HFFc6 (cell line): ENCODE measurements at places on chromosomes 4 and X.

DNA sequence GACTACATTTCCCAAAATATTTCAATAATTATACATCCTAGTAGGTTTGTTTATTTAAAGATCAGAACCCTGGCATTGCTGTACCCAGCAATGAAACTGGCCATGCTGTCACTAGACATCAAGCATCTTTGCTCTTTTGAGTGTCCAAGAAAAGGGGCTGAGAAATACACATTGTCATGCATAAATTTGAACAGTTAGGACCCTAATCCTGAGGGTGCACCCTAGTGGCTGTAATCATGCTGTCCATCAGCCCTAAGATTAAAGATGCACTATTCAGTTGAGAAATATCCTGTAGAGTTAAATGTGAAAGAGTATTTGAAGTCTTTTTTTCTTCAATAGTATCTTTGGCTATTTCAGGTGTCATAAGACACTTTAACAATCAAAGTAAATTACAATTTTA, 108.8 kb downstream of the NFKB1 start:
- H3K36me3 ChIP-seq = peaks cover 39% of the 10 kb centered on the region
- H3K4me1 ChIP-seq = peaks cover 18% of the 10 kb centered on the region
- no peak for DNase-seq
- H3K27ac ChIP-seq = no peak overlapping the region
- no peaks in the 10 kb centered on the region for H3K27me3 ChIP-seq

GRCh38 chr4:65195666-65196065, 474.6 kb downstream of the EPHA5 start:
- no peak for DNase-seq
- H3K4me3 ChIP-seq = no peak overlapping the region
- H3K4me1 ChIP-seq = no peaks in the 10 kb centered on the region
- H3K27ac ChIP-seq = no peak overlapping the region
- peaks cover 5% of the 10 kb centered on the region; the same call in 1 of the 2 replicates for H3K36me3 ChIP-seq

DNA sequence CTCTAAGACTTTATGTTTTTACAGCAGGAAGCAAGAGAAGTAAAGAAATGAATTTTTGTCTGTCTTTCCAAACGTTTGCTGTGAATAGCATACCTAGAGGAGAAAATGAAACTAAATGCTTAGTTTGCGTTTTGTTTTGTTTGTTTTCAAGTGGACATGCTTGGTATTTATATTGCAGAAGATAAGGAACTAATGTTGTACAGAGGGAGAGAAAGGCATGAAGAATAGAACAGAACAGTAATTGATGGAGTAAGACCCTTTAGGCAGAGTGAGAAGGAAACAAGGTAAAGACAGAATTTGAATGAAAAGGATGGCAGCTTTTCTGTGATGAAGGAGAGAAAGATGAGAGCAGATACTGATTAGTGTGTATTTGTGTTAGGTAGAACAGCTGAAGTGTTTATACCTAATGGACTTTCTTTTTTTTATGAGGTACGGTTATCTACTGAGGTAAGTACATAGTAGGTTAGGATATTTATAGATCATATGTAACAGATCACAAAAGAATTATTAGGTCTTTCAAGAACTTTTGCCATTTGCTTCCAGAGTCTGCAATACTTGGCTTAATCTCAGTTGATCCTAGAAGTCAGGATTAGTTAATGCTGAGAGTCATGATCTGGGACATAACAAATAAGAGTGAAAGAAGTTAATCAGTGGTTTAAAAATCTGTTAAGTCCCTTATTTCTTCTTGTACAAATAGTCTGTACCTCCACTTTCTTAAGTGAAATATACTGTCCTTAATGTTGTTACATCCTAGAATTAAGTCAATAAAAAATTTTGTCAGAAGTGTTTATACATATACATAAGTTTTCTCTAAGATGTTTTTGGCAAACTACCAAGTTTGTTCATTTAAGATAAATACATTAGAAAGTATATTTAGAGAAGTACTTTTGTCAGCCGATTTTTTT, 36.8 kb downstream of the FABP2 start:
- peak overlapping the region; percentile 86 for H3K4me3 ChIP-seq
- H3K36me3 ChIP-seq = peaks cover 17% of the 10 kb centered on the region; the same call in 1 of the 2 replicates
- H3K27ac ChIP-seq = peak overlapping the region; percentile 69

GRCh38 chr4:139501927-139502899, 48.3 kb downstream of the RAB33B start:
- DNase-seq = no peak
- H3K27ac ChIP-seq = no peak overlapping the region
- peaks cover 2% of the 10 kb centered on the region; the same call in 1 of the 2 replicates for H3K27me3 ChIP-seq
- H3K36me3 ChIP-seq = peaks cover 21% of the 10 kb centered on the region; the same call in 1 of the 2 replicates
- H3K4me3 ChIP-seq = no peak overlapping the region

DNA sequence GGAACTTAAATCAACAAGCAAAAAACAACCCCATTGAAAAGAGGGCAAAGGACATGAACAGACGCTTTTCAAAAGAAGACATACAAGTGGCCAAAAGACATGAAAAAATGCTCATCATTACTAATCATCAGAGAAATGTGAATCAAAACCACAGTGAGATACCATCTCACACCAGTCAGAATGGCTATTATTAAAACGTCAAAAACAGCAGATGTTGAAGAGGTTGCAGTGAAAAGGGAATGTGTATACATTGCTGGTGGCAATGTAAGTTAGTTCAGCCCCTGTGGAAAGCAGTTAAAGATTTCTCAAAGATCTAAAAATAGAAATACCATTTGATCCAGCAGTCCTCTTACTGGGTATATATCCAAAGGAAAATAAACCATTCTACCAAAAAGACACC, 22.6 kb downstream of the RTL9 start:
- H3K36me3 ChIP-seq = no peaks in the 10 kb centered on the region
- peak overlapping the region; percentile 16 for H3K27ac ChIP-seq
- H3K4me3 ChIP-seq = peak overlapping the region; percentile 59; the same call in 1 of the 2 replicates
- DNase-seq = peak; percentile 75
- peaks cover 65% of the 10 kb centered on the region for H3K4me1 ChIP-seq

DNA sequence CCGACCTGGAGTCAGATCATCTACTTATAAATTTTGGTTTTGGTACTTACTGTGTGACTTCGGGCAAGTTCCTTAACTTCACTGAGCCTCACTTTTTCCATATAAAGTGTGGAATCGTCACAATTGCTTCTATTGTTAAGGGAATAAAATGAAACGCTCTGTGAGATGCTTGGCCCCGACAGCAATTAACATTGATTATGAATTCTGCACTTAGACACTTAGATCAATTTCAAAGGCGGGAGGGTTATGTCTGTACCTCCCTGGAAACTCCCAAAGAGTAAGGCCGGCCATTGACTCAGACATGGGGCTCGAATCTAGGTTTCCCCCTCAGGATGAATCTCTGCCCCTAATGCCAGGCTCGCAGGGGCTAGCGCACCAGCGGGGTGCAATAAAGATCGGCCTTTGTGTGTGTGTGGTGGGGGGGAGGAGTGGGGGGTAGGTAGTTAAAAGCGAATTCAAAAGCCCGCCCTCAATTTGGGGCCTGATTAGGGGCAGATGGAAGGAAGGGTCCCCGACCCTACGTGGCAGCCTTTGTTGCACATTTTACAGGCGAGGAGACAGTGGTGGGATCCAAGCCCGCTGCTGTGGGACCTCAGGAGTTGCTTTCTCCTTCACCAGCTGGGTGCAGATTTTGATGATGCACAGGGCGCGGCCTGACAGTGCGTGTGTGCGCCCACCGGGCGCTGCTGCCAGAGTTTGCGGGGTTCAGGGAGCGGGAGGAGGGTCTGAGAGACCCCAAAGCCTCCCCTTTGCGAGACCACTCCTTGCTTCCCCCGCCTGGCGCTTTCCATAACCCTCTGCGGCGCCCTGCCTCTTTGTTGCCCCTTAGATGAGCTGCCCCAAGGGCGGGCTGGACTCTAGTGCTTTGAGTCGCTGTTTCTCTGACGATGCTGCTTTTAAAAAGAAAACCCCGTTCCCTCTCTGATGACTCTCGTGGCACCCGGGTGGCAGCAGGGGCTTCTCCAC, 9.6 kb downstream of the MSX1 start:
- H3K36me3 ChIP-seq = peaks cover 12% of the 10 kb centered on the region
- peaks cover 62% of the 10 kb centered on the region for H3K27me3 ChIP-seq
- H3K4me3 ChIP-seq = no peak overlapping the region
- DNase-seq = no peak
- H3K4me1 ChIP-seq = peaks cover 8% of the 10 kb centered on the region

DNA sequence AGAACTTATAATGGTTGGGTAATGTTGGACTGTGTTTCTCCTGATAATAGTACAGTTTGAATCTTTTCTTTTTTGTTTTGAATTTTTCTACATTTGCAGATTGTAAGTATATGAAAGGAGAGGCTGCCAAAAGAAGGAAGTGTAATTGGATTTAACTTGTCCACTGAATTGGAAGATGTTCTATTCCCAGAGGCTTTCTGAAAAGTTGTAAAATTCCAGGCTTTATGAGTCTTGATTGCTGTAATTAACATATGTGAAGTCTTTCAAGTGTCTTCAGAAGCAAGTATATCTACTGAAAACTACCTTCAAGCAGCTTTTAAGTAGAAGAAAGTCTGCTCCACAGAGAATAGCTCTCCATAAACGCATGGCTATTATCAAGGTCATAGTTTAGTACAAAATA, 2456.4 kb downstream of the PCDH7 start:
- H3K36me3 ChIP-seq = no peaks in the 10 kb centered on the region
- H3K27ac ChIP-seq = no peak overlapping the region
- no peaks in the 10 kb centered on the region for H3K4me1 ChIP-seq
- no peaks in the 10 kb centered on the region for H3K27me3 ChIP-seq
- no peak overlapping the region for H3K4me3 ChIP-seq
- DNase-seq = no peak

- peaks cover 10% of the 10 kb centered on the region for H3K27me3 ChIP-seq
- H3K36me3 ChIP-seq = no peaks in the 10 kb centered on the region
- no peak overlapping the region for H3K27ac ChIP-seq
- peaks cover 10% of the 10 kb centered on the region for H3K4me1 ChIP-seq
Measured at GRCh38 chr4:56871371-56871866, 36.3 kb upstream of the REST start.

GRCh38 chr4:52999626-53000025, 137.5 kb downstream of the RASL11B start:
- no peak overlapping the region for H3K4me3 ChIP-seq
- H3K4me1 ChIP-seq = peaks cover 37% of the 10 kb centered on the region
- H3K27me3 ChIP-seq = no peaks in the 10 kb centered on the region
- DNase-seq = no peak

GRCh38 chr4:71132486-71132885, 139.0 kb downstream of the DCK start:
- no peaks in the 10 kb centered on the region for H3K27me3 ChIP-seq
- peak; percentile 46 for DNase-seq
- H3K4me3 ChIP-seq = peak overlapping the region; percentile 45

- H3K4me1 ChIP-seq = no peaks in the 10 kb centered on the region
- no peak overlapping the region for H3K27ac ChIP-seq
- H3K27me3 ChIP-seq = no peaks in the 10 kb centered on the region
- peaks cover 5% of the 10 kb centered on the region; the same call in 1 of the 2 replicates for H3K36me3 ChIP-seq
- no peak overlapping the region for H3K4me3 ChIP-seq
Measured at GRCh38 chr4:166839615-166840251, 394.6 kb downstream of the SPOCK3 start.

DNA sequence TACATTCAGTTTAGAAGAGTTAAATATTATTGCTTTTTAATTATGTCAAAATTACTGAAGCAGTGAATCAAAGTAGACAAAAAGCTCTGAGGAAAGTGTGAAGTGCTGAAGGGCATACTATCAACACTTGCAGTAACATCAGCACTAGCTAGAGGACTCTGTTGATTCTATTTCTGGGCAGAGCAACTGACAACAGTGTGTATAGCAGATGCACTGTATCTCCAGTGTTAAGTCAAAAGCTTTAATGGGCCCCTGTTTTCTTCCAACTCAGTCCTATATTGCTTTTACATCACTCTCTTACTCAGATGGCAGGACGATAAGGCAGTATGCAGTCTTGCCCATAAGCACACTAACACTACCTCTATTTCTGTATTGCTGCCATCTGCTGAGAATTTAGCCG, 435.2 kb upstream of the AMOT start:
- no peaks in the 10 kb centered on the region for H3K4me1 ChIP-seq
- no peak overlapping the region for H3K4me3 ChIP-seq
- H3K27me3 ChIP-seq = no peaks in the 10 kb centered on the region
- no peak overlapping the region for H3K27ac ChIP-seq
- no peak for DNase-seq
- no peaks in the 10 kb centered on the region for H3K36me3 ChIP-seq

GRCh38 chr4:75398501-75398900, 115.7 kb downstream of the RCHY1 start:
- H3K36me3 ChIP-seq = no peaks in the 10 kb centered on the region

DNA sequence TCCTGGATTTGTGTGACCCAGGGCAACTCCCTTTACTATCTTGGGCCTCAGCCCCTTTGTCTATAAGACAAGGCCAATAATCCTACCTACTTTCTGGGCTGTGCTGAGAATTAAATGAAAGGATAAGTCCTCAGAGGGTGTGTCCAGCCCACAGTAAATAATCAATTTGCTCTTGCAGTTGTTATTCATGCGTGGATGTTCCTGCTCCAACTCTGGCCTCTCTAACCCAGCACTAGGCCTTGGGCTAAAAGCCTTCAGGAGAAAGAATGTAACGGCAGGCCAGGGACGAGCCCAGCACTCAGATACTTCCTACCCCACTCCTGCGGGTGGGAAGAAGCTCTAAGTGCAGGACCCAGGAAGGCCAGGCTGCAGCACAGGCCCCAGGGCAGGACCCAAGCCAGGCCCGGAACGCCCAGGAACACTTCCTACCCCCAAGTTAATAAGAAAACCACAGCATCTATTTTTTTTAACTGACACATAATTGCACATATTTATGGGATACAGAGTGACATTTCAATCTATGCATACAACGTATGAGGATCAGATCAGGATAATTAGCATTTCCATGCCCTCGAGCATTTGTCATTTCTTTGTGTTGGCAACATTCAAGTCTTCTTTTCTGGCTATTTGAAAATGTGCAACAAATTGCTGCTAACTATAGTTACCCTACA, 179.6 kb upstream of the RBPJ start:
- H3K4me1 ChIP-seq = peaks cover 59% of the 10 kb centered on the region
- peak overlapping the region; percentile 49 for H3K27ac ChIP-seq
- no peak for DNase-seq
- H3K27me3 ChIP-seq = peaks cover 3% of the 10 kb centered on the region; the same call in 1 of the 2 replicates
- H3K4me3 ChIP-seq = peak overlapping the region; percentile 55; the same call in 1 of the 2 replicates

- peaks cover 16% of the 10 kb centered on the region for H3K36me3 ChIP-seq
- no peaks in the 10 kb centered on the region; the same call in 1 of the 2 replicates for H3K27me3 ChIP-seq
- no peak for DNase-seq
- H3K4me3 ChIP-seq = no peak overlapping the region
Measured at GRCh38 chr4:13413729-13414437, 70.3 kb downstream of the RAB28 start.

GRCh38 chrX:1518512-1518911, 18.5 kb downstream of the P2RY8 start:
- no peak for DNase-seq
- H3K4me3 ChIP-seq = no peak overlapping the region
- no peak overlapping the region for H3K27ac ChIP-seq

DNA sequence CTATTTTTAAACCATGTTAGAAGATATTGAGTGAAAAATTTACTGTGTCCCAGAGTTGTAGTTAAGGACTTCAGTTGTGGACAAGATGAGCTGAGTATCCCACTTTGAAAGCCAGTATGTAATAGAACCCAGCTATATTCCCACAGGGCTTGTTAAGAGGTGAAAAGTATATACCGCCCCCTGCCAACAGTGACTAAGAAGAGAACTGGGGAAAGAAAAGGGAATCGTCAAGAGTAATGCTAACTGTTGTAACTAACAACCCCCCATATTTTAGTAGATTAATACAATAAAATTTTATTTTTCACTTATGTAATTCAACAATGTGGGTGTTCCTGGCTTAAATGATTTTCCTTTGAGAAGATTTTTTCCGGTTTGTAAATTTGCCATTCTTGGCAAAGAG, 250.4 kb upstream of the GIMD1 start:
- H3K4me1 ChIP-seq = peaks cover 25% of the 10 kb centered on the region
- H3K36me3 ChIP-seq = no peaks in the 10 kb centered on the region
- no peak overlapping the region for H3K4me3 ChIP-seq
